CD4-positive, alpha-beta T cell treated with Interleukin-6 for 4 hours (primary cell): ENCODE measurements at places on chromosomes 6 and 20.
A peak's percentile ranks its signal among the peaks of the same experiment; 100 is the strongest.

GRCh38 chr6:127180426-127180825 is 62.0 kb downstream of the RSPO3 start:
- DNase-seq: no peak

DNA sequence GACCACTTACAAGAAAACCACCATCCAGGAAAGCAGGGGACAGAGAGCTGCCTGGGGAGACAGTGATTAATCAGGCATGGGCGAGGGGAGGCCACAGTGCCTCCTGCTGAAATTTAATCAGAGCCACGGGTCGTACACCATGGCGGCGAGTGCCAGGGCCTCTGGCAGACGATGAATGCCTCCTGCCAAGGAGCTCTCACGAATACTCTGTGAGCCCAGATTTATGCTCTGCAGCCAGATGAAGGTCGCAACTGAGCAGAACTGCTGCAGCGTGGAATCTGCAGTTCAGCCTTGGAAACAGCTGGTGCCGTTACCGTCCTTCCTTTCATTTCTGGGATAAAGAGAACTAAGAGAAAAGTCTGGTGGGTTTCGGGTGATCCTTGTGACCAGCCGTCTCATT is 85.6 kb downstream of the BFSP1 start:
- DNase-seq: no peak

- peak; percentile 58 for DNase-seq
Measured at GRCh38 chr6:25882051-25882496, 8.0 kb upstream of the SLC17A3 start.

DNA sequence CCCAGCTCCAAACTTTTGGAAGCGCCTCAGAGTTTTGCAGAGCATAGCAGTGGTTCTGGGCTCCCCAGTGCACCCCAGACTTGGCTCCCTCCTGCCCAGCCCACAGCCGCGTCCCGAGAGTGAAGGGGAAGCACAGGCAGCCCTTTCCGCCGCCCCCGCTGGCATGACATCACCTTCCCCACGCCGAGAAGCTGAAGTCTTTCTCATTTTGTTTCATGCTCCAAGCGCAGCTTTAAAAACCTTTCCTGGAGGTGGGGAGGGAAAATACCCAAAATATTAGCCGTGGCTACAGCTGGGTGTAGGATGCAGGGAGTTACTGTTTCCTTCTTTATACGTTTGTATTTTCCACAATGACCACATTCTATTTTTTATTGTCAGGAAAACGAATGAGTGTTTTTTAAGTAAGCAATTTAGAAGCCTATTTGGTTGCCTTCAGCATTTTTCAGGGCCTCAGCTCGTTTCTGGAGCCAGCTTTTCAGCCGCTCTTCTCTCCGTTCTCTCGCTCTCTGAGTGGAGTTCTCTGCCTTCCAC is 72.9 kb downstream of the SNX5 start:
- peak; percentile 27 for DNase-seq

DNA sequence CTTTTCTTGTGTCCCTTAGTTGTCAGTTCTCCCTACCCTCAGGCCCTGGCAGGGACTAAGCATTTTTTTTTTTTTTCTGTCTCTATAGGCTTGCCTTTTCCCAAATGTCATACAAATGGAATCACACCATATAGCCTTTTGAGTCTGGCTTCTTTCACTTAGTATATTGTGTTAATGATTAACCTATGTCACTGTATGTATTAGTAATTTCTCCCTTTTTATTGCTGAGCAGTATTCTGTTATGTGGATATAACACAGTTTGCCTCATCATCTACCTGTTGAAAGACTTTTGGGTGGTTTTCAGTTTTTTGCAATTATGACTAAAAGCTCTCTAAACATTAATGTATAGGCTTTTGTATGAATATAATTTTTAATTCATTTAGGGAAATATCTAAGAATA is 16.0 kb upstream of the FBXO30 start:
- no peak for DNase-seq

DNA sequence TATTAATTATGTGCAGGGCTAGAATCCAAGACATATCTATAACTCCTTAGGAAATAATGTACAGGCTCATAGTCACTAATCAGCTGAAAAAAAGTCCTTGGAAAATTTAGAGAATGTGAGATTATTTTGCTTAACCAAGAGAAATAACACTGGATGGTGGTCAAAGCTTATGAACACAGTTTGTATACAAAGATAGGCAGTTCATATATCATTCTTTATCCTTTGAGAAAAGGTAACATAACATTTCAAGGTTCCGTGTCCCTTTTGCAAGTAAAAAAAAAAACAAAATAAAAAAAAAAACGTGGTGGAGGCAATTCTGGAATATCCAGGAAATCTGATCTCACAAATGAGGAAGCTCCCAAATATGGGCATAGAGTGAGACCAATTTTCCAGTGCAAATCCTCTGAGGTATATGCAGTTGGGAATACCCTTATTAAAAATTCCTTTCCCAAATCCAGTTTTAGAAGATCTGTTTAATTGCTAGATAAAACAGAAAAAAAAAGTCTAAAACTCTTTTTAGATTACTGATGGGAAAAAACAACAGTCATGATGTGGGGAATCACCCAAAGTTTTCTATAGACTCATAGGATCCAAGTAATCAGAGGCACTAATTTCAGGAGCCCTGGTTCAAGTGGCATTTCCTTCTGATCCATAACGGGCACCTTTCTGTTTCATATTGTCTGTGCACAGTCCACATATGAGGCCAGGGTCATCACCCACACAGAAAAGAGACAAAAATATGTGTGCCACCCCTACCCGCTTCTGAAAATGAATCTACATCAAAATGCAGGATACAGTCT is 17.7 kb upstream of the TNFAIP3 start:
- no peak for DNase-seq
